ENCODE measurements at places on chromosomes 13 and 19.

- DNase-seq, result no peak
These were observed 9.5 kb upstream of the SUPT20H start for GRCh38 chr13:37068962-37069361.

- DNase-seq, result no peak
These were observed 76.1 kb upstream of the POMP start for GRCh38 chr13:28582892-28583240.

DNA sequence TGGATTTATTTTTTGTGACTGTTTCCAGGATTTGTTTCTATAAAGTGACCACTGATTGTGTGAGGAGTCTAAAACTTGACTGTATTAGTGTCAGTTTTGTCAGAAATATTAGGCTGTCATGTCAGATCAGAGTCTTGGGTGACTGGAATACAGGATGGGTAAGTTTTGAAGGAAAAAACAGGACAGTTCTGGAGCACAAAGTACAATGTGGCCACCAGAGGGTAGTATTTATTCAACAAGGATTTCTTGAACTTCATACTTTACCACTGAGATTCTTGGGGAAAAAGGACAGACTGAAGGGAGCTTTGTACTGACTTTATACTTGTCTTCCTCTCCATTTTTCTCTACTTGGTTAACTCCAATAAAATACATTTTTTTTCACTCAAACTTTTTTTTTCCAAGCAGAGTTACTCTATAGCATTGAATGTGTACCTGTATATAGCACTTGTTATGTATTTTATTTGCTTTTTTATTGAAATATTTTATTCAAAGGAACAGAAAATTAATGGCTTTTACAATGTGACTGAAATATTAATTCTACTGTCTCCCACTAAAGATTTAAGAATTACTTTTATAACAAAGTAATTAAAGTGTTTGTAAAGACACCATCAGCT, 51.1 kb downstream of the LMO7 start:
- no peak for DNase-seq

DNA sequence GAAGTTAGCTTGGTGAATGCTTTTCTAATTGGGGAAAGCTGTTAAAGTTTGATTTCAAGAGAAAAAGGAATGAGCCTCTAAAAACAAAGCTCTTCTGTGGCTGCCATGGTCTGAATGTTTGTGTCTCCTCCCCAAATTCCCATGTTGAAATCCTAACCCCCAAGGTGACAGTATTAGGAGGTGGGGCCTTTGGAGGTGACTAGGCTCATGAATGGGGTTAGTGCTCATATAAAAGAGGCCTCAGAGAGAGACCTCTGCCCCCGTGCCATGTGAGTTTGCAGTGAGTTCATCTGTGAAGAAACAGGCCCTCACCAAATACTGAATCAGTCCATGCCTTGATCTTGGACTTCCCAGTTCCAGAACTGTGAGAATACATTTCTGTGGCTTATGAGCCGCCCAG, 56.5 kb downstream of the ARHGEF7 start:
- no peak for DNase-seq

DNA sequence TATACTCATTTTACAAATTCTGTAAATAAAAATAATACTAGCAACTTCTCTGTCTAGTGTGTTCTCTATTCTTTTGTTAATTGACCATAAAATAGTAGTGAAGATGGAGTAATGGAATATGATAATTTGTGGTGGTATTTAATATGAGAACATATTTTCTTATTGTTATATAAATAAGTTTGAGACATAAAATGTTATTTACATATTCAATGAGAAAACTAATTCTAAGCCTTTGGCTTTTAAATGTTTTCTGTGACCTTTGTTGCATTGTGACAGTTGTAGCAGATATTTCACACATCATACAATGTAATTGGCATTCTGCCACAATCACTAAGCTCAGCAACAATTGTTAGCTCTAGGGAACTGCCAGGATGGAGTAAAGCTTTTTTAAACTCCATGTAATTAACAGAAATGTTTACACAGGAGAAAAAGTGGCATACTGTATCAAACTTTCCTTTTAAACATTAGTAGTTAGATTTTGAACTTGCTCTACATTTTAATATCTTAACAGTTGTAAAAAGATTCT, 562.1 kb upstream of the PCDH9 start:
- no peak for DNase-seq

DNA sequence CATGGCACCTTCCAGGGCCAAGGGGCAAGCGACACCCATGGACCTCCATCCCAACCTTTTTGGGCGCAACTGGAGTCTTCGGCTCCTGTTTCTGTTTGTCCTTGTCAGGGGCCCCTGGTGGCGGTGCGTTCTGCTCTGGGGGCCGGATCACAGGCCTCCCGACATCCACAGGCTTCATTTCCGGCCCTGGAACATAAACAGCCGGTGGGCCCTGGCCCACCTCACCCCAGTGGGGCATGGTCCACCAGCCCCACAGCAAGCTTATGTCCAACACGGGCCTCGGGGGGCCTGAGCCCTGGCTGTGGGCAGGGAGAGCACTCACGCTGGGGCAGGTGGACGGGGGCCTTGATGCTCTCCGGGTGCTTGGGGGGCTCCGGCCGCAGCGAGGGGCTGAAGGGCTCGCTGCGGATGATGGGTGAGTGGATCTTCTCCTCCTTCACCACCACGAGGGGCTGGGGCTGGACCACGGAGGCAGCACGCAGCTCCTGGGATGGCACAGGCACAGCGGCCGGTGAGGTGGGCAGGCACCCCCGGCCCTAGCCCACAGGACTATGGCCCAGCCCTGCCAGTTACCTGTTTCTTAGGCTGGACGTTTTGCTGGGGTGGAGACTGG, 7.2 kb upstream of the EPHX3 start:
- DNase-seq, result no peak

DNA sequence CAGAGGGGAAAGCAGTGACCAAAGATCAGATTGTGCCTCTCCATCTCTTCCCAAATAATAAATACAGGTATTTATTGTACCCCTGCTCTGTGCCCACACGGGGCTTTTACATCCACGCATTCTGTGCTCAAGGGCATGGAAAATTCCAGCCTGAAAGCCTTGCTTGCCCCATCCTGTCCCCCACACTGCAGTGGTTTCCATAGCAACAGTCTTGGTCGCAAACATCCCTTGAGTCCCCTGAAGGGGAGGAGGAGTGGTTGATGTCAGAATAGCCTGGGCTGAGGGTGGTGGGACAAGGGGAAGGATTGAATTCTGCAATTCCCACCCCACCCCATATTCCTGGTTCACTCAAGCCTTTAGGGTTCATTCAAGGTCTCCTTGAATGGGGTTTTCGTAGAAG, 41.0 kb upstream of the USP29 start:
- no peak for DNase-seq

- no peak for DNase-seq
These were observed 17.8 kb downstream of the POU2F2 start for GRCh38 chr19:42114412-42114811.

GRCh38 chr13:76745261-76746200, 140.7 kb downstream of the KCTD12 start:
- no peak for DNase-seq

- no peak for DNase-seq
These were observed 13.9 kb upstream of the DNAJC15 start for GRCh38 chr13:43009506-43009905.

GRCh38 chr13:32746474-32746873, 160.2 kb downstream of the PDS5B start:
- no peak for DNase-seq

DNA sequence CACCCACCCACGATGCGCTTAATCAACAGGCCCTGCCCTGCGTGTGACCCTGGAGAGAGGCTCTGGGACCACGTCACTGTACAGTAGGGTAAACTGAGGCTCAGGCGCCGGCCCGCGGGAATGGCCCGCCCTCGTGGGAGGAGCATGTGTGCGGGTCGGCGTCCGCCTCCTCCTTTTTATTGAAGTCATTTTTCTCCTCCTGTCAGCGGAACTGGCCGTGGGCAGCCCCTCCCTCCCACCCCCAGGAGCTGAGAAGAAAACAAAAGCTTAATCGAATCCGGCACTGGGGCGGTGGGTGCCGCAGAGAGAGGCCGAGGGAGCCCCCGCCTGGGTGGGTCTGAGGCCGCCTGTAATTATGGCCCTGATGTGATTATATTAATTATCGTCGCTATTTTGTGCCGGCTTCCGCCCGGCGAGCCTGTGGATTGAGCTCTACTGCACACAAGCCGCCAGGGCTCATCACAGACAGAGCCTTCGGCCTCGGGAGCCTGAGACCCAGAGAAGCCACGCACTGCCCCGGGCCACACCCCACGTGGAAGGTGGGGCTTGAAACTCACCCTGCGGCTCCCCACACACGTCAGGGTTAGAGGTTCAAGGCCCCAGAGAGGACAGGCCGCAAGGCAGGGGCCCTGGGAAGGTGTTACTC, 7.0 kb downstream of the C2CD4C start:
- DNase-seq, result no peak

DNA sequence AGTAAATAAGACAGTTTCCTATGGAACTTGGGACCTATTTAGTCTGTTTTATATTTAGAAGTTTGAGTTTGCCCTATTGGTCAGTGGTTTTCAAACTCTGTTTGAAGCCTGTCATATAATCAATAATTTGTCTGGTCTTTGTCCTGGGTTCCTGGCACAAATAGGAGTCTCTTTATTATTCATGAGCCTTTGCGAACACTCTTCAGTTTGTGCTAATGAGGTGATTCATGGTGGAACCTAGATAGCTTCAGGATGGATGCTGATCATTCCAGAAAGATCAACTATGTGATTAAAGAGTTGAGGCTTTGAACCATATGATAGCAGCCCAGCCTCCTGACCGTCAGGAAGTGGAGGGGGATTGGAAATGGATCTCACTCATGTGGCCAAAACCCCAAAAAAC, 10.0 kb upstream of the VWA8 start:
- no peak for DNase-seq

GRCh38 chr19:7987114-7987768, 18.2 kb downstream of the ELAVL1 start:
- no peak for DNase-seq

- DNase-seq, result no peak
These were observed 112.2 kb upstream of the GPR12 start for GRCh38 chr13:26872525-26873385.

GRCh38 chr13:54660277-54660676, 1631.7 kb downstream of the OLFM4 start:
- DNase-seq, result no peak

DNA sequence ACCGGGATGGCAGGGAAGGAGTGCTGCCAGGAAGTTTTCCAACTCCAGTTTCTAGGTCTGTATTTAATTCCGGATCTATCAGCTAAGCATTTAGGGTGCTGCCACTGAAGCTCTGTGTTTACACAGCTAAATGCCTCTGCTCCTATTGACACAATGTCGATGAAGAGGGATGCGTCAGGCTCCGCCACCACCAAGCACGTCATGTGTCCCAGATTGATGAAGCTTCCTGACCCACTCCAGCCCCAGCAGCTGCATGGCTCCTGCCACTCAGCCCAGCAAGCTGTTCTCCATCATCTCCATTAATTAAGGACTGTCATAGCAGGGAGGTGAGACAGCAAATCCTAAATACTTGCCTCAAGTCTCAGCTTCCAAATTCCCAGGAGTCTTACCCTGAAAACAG, 435.2 kb upstream of the ZNF507 start:
- DNase-seq, result no peak

GRCh38 chr13:28574617-28575142, 79.8 kb upstream of the FLT1 start:
- no peak for DNase-seq

GRCh38 chr19:29660835-29661234, 4.4 kb upstream of the PLEKHF1 start:
- no peak for DNase-seq

GRCh38 chr19:48967346-48968178, 2.5 kb downstream of the FTL start:
- no peak for DNase-seq

- DNase-seq, result no peak
These were observed 150.6 kb upstream of the SPACA7 start for GRCh38 chr13:112225429-112226090.

GRCh38 chr13:98172590-98173422, 4.3 kb downstream of the RNF113B start:
- DNase-seq, result no peak

DNA sequence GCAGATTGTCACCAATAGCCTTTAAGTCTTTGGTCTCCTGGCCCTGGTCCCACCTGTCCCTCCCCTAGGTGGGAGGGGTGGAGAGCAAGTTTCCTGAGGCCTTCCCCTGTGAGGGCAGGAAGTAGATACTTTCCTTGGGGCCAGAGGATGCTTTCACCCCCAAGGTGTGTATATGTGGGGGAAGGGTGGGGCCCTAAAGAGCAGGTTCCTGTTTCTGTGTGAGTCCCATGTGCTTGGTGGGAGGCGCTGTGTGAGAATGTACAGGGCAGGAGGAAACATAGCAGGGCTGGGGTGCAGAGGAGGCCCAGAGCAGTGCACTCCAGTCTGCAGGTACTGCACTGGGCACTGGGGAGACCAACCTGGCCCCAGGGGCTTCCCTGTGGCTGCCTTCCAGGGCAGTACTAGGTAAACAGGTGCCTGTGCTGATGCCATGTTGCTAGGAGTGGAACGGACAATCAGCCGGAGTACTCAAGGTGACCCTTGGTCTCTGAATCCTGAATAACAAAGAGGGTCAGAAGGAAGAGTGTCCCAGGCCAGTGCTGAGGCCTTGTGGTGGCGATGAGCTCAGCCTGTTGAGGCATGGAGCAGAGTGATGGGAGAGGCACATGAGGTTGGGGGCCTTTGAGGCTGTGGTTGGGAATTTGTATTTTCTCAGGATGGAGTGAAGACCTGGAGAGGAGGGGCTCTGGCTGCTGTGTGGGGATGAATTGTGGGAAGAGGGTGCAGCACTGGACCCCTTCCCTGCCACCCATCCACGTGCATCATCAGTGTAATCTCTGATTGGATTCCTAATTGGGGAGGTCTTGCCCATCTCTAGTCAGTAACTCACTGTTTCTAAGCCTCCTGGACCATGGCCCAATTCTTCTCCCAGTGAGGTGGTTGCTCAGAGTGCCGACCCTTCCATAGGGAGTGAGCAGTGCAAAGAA, 5.1 kb downstream of the EGLN2 start:
- no peak for DNase-seq

DNA sequence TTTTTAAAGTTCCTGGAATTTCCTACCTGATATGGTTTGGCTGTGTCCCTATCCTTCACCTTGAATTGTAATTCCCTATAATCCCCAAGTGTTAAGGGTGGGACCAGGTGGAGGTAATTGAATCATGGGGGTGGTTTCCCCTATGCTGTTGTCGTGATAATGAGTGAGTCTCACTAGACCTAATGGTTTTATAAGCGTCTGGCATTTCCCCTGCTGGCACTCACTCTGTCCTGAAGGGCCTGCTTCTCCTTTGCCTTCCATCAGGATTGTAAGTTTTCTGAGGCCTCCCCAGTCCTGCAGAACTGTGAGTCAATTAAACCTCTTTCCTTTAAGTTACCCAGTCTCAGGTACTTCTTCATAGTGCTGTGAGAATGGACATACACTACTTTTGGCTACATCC, 298.7 kb downstream of the HS6ST3 start:
- DNase-seq, result no peak

- no peak for DNase-seq
These were observed 1048.4 kb downstream of the SLITRK1 start for GRCh38 chr13:82833923-82834322.
